ENCODE measurements at places on chromosomes 5 and 9.

DNA sequence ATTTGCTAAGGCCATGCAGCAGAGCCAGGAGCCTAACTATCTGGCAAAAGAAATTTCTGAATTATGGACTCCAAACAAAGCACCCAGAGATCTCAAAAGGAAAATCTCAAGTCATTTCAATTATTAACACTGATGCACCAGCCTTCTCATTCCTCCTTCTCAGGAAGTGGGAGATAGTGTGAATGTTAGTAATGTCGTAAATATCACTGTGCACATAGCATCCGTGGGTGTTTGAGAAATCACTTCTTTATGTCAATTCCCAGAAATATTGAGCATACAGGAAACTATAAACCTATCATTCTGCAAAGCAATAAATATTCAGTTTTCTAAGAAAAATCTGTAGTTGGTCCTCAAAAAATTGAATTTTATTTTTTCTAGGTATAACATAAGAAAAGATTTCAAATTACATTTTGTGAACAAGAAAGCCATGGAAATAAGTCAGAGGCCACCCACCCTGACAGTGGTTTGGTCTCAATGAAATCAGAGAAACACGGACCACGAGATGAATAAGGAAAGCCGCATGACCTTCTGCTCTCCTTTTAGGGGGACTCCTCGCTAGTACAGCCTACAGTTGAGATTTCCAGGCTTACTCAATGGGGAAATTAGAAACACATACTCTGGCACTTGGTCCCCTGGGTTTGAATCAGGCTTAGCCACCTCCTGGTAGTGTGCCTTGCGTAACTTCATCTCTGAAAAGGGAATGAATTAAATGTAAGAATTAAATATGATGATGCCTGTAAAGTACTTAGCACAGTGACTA is 120.6 kb downstream of the DIRAS2 start:
- no peak for DNase-seq

DNA sequence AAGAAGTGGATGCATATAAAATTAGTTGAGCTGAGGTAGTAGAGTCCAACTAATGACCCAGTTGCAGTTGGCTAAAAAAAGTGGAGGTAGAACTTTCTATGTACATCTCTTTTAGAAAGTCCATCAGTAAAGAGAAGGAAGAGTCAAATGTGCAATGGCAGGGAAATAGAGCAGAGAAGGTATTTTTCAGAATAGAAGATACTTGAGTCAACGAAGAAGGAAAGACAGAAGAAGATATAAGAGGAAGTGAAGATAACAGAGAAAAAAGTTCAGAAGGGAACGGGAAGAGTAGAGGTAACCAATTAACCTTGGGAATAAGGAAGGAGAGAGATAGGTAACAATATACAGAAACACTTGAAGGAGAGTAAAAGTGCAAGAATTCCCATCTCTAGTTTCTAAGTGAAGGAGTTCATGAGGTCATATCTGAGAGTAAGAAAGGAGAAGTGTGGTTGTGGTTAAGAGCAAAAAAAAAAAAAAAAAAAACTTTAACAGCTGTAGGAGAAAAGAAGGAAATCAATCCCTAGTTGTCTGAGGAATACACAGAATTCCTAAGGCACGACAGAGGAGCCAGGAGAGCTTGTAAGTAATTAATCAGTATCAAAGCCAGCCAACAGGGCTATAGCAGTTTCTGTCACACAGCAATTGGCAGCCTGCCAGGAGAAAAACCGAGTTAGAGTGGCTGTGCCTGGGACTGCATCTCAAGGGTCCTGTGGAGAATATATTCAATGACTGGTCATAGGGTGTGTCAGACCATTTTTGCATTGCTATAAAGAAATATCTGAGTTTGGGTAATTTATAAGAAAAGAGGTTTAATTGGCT is 61.0 kb downstream of the ARL15 start:
- DNase-seq, result no peak

DNA sequence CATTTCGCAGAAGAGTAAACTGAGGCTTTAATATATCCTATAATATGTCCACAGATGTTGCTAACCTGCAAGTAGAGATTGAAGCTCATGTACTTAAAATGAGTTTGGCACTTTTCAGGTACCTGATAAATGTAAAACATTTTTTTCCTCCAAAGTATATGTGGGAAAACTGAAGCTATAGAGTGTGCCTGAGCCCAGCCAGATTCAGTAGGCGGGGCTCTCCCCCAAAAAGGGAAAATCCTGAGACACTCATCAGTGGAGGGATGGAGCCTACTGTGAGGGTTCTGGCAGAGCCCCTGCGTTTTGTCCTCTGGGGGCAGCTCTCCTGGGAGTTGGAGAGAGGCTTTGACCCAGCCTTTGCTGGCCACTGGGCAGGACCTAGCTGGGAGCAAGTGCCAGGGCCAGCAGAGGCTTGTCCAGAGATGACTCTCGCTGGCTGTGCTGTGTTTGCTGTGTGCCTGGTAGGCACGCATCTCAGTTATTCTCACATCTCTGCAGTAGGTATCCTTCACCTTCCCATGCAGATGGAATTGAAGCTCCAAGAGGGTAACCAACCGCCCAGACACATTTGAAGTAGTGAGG is 81.1 kb upstream of the SPRY4 start:
- no peak for DNase-seq

GRCh38 chr5:43305948-43306565 is 7.2 kb downstream of the HMGCS1 start:
- no peak for DNase-seq

- DNase-seq, result no peak
Measured at GRCh38 chr5:36734422-36734821, 128.0 kb downstream of the SLC1A3 start.

- no peak for DNase-seq
Measured at GRCh38 chr5:126460977-126461376, 37.8 kb downstream of the GRAMD2B start.

DNA sequence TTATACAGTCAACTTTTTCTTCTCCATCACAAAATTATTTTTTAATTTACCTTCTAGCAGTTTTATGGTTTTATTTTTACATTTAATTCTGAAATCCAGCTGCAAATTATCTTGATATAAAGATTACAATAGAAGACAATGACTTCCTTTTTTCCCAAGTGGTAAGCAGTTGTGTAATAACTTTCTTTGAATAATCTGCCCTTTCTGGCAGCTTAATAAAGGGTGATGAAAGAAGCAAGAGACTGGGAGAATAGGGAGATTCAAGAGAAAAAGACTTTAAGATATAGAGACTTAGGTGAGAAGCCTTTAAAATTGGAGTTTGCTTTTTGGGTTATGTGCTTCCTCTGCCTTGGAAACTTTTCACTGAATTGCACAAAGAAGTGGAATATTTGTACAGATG is 100.4 kb upstream of the FREM1 start:
- DNase-seq, result no peak

DNA sequence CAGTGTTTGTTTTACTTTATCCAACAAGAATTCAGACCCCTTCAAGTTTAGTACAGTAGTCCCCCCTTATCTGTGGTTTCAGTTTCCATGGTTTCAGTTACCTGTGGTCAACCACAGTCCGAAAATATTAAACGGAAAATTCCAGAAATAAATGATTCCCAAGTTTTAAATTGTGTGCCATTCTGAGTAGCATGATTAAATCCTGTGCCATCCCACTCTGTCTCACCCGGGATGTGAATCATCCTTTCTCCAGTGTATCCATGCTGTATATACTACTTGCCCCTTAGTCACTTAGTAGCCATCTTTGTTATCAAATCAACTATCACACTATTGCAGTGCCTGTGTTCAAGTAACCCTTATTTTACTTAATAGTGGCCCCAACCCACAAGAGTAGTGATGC is 153.8 kb upstream of the RASA1 start:
- DNase-seq, result no peak

DNA sequence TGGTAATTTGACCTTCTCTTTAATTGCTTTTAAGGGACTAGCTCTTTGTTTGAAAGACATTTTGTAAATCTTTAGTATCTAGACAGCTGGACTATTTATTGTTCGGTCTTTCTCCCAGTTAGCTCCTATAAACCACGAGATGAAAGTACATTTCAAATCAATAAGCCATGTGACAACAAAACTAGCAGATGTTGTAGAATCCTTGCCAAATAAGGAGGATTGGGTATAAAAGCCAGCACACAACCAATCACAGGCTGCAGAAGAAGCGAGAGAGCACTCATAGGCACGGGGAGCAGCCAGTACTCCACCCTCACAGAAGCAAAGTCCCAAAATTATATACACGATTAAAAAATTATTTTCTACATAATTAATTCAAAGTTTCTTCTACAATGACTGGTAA is 8.1 kb upstream of the OMD start:
- DNase-seq, result no peak

- DNase-seq, result no peak
Measured at GRCh38 chr5:120228262-120229031, 235.7 kb upstream of the PRR16 start.

DNA sequence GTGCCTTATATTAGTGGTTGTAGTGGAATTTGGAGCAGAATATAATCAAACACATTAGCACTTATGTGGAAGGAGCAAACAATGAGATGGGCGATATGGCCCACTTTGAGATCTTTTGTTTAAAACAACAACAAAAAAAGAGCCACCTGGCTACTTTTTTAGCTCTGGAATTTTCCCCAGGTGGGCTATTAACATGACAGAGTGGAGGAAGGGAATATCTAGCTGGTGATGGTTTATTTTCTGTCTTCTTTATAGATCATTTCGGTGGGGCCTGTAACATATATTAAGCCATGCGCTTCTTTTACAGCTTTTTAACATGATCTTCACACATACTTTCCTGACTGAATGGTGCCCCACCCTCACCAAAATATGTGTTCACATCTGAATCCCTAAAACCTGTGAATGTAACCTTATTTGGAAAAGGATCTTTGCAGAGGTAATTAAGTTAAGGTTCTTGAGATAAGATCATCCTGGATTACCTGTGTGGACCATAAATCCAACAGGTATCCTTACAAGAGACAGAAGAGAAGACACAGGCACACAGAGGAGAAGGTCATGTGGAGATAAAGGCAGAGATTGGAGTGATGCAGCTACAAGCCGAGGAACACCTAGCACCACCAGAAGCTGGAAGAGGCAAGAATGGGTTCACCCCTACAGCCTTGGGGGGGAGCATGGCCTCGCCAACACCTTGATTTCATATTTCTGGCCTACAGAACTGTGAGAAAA is 16.6 kb upstream of the ENTREP1 start:
- DNase-seq, result no peak

DNA sequence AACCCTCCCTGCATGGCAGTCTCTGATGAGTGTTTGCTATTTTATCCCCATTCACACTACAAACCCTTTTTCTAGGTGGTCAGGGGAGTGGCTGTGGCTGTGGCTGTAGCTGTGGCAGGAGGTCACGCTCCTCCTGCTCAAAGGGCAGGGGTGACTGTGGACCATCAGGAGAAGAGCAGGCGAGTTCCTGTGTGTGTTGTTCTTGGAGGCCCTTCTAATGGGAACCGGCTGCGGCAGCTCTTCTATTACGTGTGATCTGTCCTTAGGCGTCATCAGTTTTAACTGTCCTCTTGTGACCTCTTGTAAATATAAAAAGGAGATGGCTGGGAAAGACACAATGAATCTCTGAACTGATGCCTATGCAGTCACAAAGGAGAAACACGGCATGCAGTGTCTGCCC is 65.1 kb downstream of the ANKH start:
- no peak for DNase-seq

GRCh38 chr9:131976157-131977108 is 103.2 kb downstream of the MED27 start:
- no peak for DNase-seq

DNA sequence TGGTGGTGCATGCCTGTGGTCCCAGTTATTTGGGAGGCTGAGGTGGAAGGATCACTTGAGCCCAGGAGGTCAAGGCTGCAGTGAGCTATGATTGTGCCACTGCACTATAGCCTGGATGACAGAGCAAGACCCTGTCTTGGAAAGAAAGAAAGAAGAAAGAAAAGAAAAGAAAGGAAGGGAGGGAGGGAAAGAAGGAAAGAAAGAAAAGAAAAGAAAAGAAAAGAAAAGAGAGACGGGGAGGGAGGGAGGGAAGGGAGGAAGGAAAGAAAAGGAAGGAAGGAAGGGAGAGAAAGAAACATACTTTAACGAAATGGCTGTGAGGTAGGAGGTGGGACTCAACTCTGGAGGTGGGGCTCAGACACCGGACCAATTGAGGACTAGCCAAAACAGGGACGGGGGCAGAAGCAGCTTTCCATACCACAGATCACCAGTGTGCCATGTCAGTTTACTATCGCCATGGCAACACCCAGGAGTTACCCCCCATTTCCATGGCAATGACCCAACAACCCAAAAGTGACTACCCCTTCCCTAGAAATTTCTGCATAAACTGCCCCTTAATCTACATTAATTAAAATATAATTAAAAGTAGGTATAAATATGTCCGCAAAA is 21.3 kb downstream of the PTGES start:
- no peak for DNase-seq

DNA sequence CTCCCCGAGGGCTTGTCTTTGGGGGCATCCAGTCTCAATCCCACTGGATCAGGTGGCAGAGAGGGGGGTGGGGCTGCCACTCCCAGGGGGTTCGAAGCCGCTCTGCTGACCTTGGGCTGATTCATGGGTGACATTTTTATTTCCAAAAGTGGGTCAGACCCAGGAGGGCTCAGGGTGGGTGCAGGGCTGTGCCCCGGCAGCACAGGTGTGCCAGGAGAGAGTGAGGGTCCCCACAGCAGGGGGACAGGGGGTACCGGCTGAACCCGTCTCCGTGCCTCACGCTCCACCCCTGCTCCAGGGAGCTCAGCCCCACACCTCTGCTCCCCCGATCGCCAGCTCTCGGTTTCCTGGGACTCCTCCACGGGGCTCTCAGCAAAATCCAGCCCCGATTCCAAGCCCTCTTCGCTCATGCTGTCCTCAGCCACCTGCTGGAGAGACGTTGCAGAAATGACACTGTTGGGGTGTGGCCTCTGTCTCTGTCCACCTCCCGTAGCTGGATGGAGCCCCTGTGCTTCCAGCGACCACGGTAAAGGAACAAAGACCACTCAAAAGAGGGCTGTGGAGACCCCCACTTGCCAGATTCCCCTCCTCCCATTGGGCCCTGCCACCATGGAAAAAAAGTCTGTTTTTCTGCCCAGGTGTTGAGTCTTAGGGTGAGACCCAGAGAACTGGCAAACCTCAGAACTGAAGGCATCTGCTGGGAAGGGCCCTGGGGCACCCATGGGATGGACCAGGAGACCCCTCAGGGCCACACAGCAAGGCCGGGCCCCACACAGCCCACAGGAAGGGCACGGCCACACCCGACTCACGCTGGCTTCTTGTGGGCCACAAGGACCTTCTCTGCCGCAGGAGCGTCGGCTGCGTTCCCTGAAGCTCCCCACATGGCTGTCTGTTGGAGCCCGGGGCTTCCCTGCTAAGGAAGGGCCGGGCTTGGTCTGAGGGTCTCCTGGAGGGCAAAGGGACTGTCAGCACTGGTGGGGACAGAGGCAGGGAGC is 10.6 kb upstream of the QSOX2 start:
- no peak for DNase-seq

DNA sequence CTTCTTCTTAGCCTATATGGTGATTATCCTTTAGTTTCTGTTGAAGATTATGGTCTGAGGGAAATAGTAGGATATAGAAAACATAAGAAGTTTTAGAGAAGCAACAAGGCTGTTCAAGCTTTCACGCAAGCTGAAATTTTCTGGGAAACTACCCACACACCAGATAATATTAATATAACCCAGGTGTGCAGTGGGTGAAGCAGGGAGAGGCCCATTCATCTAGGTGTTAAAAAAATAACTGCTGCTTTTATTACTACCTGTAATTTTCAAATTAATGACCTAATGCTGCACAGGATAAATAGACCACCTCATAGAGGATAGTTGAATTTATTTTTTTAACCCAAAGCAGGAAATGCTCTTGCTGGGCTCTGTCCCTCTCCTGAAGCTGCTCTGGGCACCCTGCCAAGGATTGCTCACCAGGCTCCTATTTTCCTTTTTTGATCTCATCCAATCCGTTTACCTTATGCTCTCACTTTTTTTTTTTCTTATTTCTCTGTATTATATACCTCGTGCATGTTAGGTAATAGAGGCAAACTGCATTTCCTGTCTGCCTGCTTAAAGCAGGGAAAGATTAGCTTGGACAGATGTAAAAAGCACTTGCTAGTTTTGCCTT is 124.3 kb upstream of the SLC12A2 start:
- DNase-seq, result no peak

All from stimulated activated CD8-positive, alpha-beta memory T cell treated with anti-CD3 and anti-CD28 coated beads, Interleukin-15, amount 100 ng/mL, for 4 hours (primary cell).